ENCODE measurements at places on chromosomes 4 and X. TPM values are rescaled to one million over a fixed set of nuclear protein-coding genes. Genes with fewer than 3 reads are reported as not detected.

COQ2 gene
- 7.3 TPM for total RNA-seq

FAM9C gene
- 0.44 TPM for total RNA-seq

DNA sequence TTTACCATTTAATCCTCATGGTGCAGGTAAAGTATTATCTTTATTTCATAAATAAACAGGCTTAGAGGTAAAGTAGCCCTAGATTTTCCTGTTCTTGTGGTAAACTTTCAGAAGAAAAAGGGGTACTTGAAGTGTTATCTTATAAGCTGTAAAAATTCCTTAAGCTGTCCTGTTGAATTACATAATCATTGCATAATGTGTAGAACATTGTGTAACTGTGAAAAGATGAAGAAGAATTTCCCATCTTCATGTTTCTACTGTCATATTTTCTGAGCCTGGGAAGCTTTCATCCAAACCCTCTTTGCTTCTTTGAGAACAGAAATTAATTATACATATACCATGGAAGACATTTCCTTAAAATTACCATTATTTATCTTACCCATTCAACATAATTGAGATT lies 90.5 kb downstream of the ELOVL6 start:
- H3K27me3 ChIP-seq = no peaks in the 10 kb centered on the region
- DNase-seq = no peak
- H3K4me1 ChIP-seq = peaks cover 35% of the 10 kb centered on the region

DNA sequence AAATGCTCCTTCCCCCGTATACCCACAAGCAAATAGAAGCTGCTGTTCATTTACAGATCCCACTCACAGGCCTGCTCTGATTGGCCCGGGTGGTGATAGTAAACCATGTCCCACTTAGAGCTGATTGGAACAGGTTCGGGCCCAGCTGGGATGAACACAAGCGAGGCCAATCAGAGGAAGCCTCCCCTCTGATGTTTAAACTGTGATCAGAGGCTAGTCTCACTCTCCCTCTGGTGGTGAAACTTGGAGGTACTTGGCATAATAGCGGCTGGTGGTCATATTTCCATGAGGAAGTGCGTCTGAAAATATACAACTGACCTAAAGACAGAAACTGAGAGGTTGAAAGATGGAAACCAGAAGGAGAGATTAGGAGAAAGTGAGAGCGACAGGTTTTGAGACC lies 51.5 kb upstream of the TRPC3 start:
- no peaks in the 10 kb centered on the region for H3K36me3 ChIP-seq
- H3K4me1 ChIP-seq = no peaks in the 10 kb centered on the region
- no peak for DNase-seq
- H3K27me3 ChIP-seq = peaks cover 48% of the 10 kb centered on the region
- H3K4me3 ChIP-seq = no peak overlapping the region
- no peak overlapping the region for H3K27ac ChIP-seq

- no peak for DNase-seq
- no peak overlapping the region for H3K4me3 ChIP-seq
- no peaks in the 10 kb centered on the region for H3K27me3 ChIP-seq
- peaks cover 9% of the 10 kb centered on the region for H3K36me3 ChIP-seq
- H3K27ac ChIP-seq = no peak overlapping the region
Measured at GRCh38 chrX:22105971-22106370, 73.8 kb downstream of the PHEX start.
